Gastrocnemius medialis (tissue), 4 donors: ENCODE measurements at places on chromosomes 12 and 14. TPM values are rescaled to one million over a fixed set of nuclear protein-coding genes. Genes with fewer than 3 reads are reported as not detected.

GRCh38 chr14:104356020-104356737 lies 217.8 kb downstream of the KIF26A start:
- no peaks in the 10 kb centered on the region for H3K36me3 ChIP-seq
- H3K27ac ChIP-seq, result no peak overlapping the region
- no peaks in the 10 kb centered on the region for H3K4me1 ChIP-seq
- H3K27me3 ChIP-seq, result no peaks in the 10 kb centered on the region

DNA sequence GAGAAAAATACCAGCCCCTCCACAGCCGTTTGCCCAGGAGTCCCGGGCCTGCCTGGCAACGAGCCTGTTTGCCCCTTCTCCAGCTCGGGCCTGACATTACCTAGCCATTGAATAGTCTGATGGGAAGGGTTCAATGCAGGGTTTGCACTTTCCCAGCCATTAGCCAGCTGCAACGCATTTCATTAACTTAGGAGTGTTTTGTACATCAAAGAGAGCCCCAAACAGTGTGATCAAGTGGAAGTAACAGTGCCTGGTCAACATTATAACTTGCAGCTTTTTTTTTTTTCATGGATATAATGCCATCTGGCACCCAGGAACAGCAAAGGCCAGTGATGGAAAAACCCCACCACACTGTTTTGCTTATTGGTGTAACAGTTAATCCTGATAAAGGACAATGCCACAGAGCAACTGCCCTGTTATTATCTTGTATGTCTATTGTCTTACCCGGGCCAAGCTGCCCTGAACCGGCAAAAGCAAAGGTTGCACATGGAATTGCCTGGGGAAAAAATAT lies 38.0 kb downstream of the BTG1 start:
- H3K36me3 ChIP-seq, result no peaks in the 10 kb centered on the region
- no peak for DNase-seq
- no peaks in the 10 kb centered on the region for H3K27me3 ChIP-seq
- no peaks in the 10 kb centered on the region for H3K4me1 ChIP-seq
- no peak overlapping the region for H3K4me3 ChIP-seq

GRCh38 chr12:117063162-117063911 lies 35.9 kb downstream of the TESC start:
- H3K36me3 ChIP-seq, result no peaks in the 10 kb centered on the region
- no peak overlapping the region for H3K4me3 ChIP-seq
- no peak overlapping the region for H3K27ac ChIP-seq
- H3K27me3 ChIP-seq, result no peaks in the 10 kb centered on the region
- no peaks in the 10 kb centered on the region for H3K4me1 ChIP-seq

GRCh38 chr12:87310126-87310525 lies 719.1 kb downstream of the C12orf50 start:
- H3K27ac ChIP-seq, result no peak overlapping the region
- H3K27me3 ChIP-seq, result no peaks in the 10 kb centered on the region
- H3K36me3 ChIP-seq, result no peaks in the 10 kb centered on the region
- H3K4me1 ChIP-seq, result no peaks in the 10 kb centered on the region
- DNase-seq, result no peak

The CCDC197 gene
- not detected for total RNA-seq

The SLC7A7 gene
- total RNA-seq, result 0.68 TPM

- H3K27me3 ChIP-seq, result no peaks in the 10 kb centered on the region
- peaks cover 14% of the 10 kb centered on the region for H3K4me1 ChIP-seq
- no peak for DNase-seq
These were observed 23.2 kb downstream of the TTC9 start for GRCh38 chr14:70664698-70665447.

DNA sequence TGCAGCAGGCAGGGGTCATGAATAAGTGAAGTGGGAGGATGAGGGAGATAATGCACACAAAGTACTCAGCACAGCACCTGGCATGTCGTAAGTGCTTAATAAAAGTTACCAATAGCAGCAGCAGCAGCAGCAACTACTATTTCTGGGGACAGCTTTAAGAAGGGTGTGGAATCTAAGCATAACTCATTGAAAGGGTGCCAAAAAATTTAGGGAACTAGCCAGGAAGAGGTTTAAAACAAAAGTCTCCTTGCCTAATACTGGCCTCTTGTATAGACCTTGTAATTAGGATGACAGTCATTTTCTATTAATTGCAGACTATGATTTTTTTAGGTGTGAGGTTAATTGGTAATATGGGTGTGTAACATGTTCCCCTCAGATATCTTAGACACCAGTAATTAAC lies 179.9 kb downstream of the PTPN11 start:
- no peaks in the 10 kb centered on the region for H3K4me1 ChIP-seq
- no peaks in the 10 kb centered on the region for H3K36me3 ChIP-seq
- no peak overlapping the region for H3K27ac ChIP-seq
- DNase-seq, result no peak

The LRTM2 gene
- not detected for total RNA-seq

The SYCP3 gene
- not detected for total RNA-seq

The TEDC1 gene
- total RNA-seq, result 0.98 TPM

- H3K27me3 ChIP-seq, result no peaks in the 10 kb centered on the region
- no peak overlapping the region for H3K4me3 ChIP-seq
- no peaks in the 10 kb centered on the region for H3K36me3 ChIP-seq
- no peaks in the 10 kb centered on the region for H3K4me1 ChIP-seq
- no peak for DNase-seq
These were observed 25.4 kb downstream of the CLSTN3 start for GRCh38 chr12:7155471-7156034.

The NFATC4 gene
- total RNA-seq, result 9.0 TPM

The TMEM260 gene
- 4.7 TPM for total RNA-seq

GRCh38 chr12:82608706-82609105 lies 78.0 kb upstream of the TMTC2 start:
- no peak overlapping the region for H3K27ac ChIP-seq

The OAS3 gene
- total RNA-seq, result 1.4 TPM

GRCh38 chr12:124130691-124131591 lies 157.9 kb downstream of the ZNF664 start:
- no peaks in the 10 kb centered on the region for H3K4me1 ChIP-seq
- no peak for DNase-seq
- H3K4me3 ChIP-seq, result no peak overlapping the region
- no peaks in the 10 kb centered on the region for H3K36me3 ChIP-seq
- H3K27me3 ChIP-seq, result no peaks in the 10 kb centered on the region

The GLI1 gene
- not detected for total RNA-seq

- H3K27ac ChIP-seq, result no peak overlapping the region
- peaks cover 9% of the 10 kb centered on the region for H3K4me1 ChIP-seq
- H3K27me3 ChIP-seq, result no peaks in the 10 kb centered on the region
- no peaks in the 10 kb centered on the region for H3K36me3 ChIP-seq
- H3K4me3 ChIP-seq, result no peak overlapping the region
- DNase-seq, result no peak
These were observed 91.1 kb downstream of the PLXNC1 start for GRCh38 chr12:94239332-94239993.
